ENCODE measurements at places on chromosomes 3 and 15. TPM values are rescaled to one million over a fixed set of nuclear protein-coding genes. Genes with fewer than 3 reads are reported as not detected.

GRCh38 chr3:99549957-99550603 lies 88.3 kb upstream of the COL8A1 start:
- no peaks in the 10 kb centered on the region for H3K4me1 ChIP-seq
- no peak overlapping the region for H3K4me3 ChIP-seq
- H3K36me3 ChIP-seq = no peaks in the 10 kb centered on the region
- no peak for DNase-seq
- no peak overlapping the region for H3K27ac ChIP-seq

DNA sequence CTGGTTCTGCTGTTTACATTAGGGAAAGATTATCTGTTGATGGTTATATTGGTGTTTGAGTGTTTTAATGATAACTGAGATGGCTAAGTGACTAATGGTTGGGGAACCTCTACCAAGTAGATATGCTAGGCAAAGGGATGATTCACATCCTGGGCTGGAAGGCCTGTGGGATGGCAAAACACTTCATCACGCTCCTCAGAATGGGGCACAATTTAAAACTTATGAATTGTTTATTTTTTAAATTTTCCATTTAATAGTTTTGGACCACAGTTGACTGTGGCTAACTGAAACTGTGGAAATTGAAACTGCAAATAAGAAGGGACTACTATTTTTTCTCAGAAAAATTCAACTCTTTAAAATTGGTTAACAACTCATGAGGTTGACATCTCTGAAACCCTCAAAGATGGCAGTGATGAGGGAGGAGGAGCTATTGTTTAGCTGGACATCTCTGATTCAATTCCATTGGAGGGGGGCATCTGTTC lies 100.5 kb upstream of the ZBED2 start:
- peaks cover 74% of the 10 kb centered on the region for H3K4me1 ChIP-seq
- H3K27ac ChIP-seq = peak overlapping the region; percentile 90
- peak overlapping the region; percentile 31 for H3K4me3 ChIP-seq

The ERICH6 gene
- not detected for polyA plus RNA-seq

The RASGRP1 gene
- 21.9 TPM for polyA plus RNA-seq

DNA sequence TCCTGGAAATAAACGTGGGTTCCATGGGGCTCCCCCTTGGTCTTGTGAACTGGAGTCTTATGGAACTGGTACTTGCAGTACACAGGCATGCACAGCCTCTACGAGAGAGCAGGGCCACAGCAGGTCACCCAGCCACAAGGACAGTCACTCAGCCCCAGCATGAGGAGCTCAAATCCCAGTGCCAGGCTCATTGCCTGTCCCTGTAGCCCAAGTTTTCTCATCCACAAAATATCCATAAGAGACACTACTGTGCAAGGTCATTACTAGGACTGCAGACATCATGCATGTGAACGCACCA lies 48.0 kb downstream of the CFAP92 start:
- no peak overlapping the region for H3K4me3 ChIP-seq
- H3K36me3 ChIP-seq = no peaks in the 10 kb centered on the region
- H3K4me1 ChIP-seq = no peaks in the 10 kb centered on the region
- no peak for DNase-seq
- H3K27me3 ChIP-seq = peaks cover 6% of the 10 kb centered on the region
- H3K27ac ChIP-seq = no peak overlapping the region
